Left ventricle myocardium superior (tissue), 1 donor: ENCODE measurements at places on chromosomes 12 and 14. TPM values are rescaled to one million over a fixed set of nuclear protein-coding genes. Genes with fewer than 3 reads are reported as not detected.

KRT85 gene
- total RNA-seq = not detected

OR4E2 gene
- not detected for total RNA-seq

MYF6 gene
- not detected for total RNA-seq

ERP27 gene
- 0.25 TPM for total RNA-seq

CAPZA3 gene
- not detected for total RNA-seq

MANSC1 gene
- total RNA-seq = 8.4 TPM

USP44 gene
- 1.0 TPM for total RNA-seq

GALNT16 gene
- 101 TPM for total RNA-seq

PAPOLA gene
- 166 TPM for total RNA-seq

DLK1 gene
- 22.7 TPM for total RNA-seq

HVCN1 gene
- total RNA-seq = 10.4 TPM

GPHN gene
- total RNA-seq = 25.0 TPM

ANKRD9 gene
- total RNA-seq = 167 TPM

RNU6-7 gene
- not detected for total RNA-seq

GRCh38 chr14:65531148-65531547 lies 118.6 kb downstream of the FUT8 start:
- DNase-seq = no peak

- peak; percentile 54 for DNase-seq
Observed at GRCh38 chr12:124650912-124651311, 83.5 kb upstream of the NCOR2 start.

DNA sequence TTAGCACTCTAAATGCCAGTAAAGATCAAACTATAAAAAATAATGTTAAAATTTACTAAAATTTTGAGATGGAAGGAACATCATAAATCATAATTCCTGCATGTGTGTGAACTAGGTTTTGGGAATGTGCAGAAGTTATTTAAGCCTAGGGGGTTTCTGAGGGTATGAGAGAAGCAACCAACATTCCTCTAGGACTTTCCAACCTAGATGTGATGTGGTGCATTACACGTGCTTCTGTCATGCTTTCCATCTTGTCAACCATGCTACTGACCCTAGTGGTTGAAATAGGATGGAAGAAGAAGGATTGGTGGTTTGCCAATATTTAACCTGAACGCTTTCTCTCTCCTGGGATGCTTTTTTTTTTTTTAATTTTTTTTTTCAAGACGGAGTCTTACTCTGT lies 209.3 kb downstream of the AEBP2 start:
- no peak for DNase-seq

GRCh38 chr14:65438266-65438933 lies 25.9 kb downstream of the FUT8 start:
- DNase-seq = no peak

- DNase-seq = no peak
Observed at GRCh38 chr12:129496226-129496625, 407.6 kb downstream of the TMEM132D start.

DNA sequence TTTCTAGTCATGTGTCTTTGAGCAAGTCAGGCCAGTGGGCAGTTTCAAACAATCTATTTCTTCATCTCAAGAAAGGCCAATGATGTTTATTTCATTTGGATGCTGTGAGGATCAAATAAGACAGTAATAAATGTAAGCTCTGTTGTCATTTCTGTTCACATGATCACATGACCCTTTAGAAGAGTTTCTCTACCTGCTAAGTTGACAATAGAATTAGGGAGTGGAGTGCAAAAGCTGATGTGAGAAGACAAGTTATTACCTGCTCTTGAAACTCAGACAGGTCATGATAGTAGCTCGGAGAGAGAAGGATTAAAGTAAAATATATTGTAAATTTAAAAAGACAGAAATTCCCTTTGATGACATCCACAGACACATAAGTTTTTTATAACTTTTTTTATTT lies 37.3 kb upstream of the DCN start:
- no peak for DNase-seq

DNA sequence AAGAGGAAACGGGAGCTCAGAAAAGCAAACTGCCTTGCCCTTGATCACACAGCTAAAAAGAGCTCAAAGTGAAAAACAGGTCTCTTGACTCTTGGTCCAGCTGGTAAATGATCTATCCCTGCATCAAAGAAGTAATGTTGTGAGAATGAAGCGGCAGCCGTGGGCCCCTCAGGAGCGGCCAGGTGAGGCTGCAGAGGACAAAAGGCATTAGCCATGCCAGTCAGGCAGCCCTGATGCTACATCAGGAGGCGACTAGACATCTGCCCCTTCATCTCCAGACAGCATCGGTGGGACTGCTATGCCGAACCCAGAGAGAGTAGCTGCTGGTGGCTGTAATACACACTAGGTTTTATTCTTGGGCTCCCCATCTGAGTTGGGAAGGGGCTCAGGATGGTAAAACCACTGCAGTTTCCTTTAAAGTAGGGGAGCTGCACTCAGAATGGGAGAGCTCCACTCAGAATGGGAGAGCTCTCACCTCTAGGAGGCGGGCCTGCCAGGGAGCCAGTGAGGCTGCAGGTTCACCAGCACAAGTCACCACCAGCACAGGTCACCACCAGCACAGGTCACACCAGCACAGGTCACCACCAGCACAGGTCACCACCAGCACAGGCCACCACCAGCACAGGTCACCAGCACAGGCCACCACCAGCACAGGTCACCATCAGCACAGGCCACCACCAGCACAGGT lies 120.1 kb downstream of the TSPAN9 start:
- no peak for DNase-seq

DNA sequence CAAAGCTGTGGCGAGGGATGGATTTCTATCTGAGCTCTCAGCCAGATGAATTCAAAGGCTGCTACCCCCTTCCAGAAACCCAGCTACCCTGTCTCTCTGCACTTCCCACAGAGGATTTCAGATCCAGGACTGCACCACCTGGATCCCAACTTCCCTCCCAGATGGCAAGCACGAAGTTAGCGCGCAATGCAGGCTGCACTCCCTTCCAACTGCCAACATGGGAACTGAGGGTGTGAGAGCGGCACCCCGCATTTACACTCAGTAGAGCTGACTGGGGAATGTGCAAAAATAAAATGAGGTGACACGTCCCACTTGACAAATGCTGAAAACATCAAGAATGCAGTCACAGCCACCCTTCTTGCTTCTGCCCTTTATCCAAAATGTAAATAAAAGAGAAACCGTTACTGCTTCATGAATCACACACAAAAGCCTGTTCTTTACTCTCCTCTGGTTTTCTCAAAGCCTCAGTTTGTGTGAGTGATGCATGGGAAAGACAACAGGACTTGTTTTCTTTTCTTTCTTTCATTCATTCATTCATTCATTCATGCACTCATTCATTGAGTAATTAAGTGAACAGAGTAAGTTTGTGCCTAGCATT lies 85.7 kb downstream of the ITPK1 start:
- DNase-seq = no peak

DNA sequence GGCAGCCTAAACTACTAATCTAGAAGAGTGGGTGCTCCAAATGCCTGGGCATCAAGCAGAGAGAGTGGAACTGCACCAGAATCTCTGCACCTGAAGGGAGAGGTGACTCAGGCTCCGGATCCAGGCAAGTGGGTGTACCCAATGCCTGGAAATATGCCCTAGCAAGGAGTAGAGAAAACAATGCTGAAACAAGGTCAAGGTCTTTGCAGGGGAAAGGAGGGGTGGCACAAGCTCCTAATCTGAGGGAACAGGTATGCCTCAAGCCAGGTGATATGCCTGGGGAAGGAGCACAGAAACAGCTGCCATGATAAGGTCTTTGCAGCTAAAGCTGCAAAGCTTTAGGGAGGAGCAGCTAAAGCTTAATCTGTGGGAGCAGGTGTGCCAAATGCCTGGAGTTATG lies 136.0 kb upstream of the KITLG start:
- no peak for DNase-seq

DNA sequence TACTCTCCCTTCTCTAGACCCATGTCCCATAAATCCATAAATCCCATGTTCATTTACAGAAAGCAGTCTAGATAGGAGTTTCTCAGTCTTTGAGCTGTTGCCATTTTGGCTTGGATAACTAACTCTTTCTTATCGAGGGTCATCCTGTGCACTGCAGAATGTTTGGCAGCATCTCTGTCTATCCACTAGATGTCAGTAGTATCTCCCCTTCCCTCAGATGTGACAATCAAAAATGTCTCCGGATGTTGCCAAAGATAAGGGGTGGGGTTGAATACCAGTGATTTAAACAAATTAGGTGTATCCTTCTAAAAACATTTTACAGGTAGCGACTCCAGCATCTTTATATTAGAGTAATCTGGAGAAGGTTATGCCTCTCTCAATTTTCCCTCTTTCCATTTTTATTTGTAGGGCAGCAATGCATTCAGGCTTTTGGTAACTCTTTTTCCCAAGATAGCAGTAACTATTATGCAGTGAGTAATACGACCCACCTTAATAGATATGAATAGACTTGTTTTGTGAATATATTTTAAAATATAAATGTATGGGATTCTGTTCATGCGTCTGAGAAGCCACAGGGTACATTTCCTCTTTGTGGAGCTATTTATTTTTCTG lies 100.7 kb downstream of the LRRK2 start:
- DNase-seq = no peak

GRCh38 chr14:30620178-30620577 lies 1.9 kb upstream of the SCFD1 start:
- no peak for DNase-seq

DNA sequence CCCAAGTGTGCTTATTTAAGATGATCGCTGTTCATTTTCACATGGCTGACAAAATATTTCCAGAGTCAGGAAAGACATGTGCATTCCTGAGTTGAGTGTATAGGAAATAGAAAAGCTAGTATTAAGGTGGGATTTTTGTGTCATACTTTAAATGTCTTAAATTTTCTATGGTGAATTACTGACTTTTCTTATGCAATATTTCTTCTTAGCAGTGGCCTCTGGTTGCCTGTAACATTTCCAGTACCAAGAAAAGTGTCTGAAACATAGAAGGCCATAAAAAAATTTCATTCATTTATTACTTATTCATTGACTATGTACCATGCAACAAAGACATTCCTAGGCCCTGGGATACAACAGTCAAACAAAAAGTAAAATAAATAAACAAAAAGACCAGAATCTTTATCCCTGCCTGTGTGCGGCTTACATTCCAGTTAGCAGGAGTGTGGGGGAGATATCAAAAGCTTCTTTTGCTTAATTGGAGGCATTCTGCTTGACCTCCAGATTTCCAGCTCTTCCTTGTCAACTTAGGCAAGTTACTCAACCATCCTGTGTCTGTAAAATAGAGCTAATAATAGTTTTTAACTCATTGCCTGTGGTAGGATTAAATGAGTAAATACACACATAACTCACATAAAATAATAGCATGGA lies 216.3 kb upstream of the FLRT2 start:
- DNase-seq = no peak

DNA sequence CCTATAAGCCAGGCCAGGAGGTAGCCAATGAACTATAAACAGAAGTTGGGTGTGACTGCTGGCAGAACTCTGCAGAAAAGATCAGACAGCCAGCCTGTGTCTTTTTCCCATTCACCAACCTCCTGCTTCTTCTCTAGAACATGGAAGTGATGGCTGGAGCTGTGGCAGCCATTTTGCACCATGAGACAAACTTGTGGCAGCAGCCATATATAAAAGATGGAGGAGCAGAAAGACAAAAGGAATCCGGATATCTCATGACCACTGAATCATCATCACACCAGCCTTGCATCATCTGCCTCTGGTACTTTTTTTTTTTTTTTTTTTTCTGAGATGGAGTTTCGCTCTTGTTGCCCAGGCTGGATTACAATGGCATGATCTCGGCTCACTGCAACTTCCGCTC lies 8.7 kb downstream of the BEGAIN start:
- no peak for DNase-seq

DNA sequence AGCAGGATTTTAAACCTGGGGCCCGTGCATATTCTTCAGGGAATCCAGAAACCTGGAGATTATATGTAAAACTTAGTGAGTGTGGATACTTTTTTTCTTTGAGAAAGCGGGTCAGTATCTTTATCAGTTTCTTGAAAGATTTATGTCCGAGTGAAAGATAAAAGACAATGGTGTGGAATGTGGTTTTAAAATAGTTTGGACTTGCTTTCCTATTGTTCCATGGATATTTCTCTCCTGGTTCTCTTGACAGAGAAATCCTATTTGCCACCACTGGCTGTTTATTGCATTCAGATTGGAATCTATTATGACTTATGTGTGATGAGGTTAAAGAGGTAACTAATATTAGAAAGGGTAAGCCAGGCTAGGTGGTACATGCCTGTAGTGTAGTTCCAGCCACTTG lies 27.4 kb downstream of the KTN1 start:
- no peak for DNase-seq

DNA sequence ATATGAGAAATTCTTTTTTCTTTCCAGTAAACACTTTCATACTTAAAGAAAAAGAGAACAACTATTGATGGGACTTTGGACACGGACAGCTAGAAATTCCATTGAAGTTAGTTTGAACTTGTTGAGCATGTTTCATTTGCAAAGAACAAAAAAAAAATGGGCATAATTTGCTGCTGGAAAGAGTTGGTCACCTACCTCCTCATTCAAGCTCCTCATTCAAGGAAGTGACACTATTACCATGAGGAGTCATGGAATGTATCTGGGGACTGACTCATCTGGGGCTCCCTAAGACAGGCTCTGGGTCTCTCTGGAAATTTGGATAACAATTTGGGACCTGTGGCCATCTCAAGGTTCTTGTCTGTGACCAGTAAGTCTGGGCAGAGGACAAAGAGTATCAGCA lies 50.4 kb downstream of the KICS2 start:
- DNase-seq = no peak

DNA sequence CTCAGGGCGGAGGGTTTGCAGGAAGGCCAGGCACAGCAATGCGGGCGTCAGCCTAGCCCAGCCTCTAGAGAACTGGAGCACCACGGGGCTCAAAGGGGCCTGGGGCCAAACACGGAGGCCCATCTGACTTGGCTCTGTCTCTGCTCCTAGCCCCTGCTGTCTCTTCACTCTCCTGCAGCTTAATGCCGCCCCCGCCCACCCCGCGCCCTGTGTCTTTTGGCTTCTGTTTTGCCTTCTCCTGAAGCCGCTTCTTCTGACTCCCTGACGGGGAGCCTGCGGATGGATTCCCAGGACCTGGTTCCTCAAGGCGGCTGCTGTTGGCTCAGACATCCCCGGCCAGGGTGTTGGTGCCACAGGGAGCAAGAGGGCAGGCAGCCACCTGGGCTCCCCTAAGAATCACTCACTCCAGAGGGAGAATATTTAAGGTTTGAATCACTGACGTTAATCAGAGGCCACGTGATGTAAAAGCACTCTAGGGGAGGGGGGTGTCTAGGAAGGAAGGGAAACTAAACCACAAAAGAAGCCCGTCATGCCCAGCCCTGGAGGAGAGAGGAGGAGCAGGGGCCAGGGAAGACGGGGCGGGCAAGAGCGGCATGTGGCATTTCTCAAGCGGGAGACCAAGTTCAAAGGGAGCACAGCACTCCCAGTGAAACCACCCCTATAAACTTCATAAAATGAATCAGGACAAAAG lies 36.9 kb upstream of the PRMT8 start:
- DNase-seq = no peak

- DNase-seq = no peak
Observed at GRCh38 chr12:109706398-109706746, 7.3 kb upstream of the FAM222A start.

DNA sequence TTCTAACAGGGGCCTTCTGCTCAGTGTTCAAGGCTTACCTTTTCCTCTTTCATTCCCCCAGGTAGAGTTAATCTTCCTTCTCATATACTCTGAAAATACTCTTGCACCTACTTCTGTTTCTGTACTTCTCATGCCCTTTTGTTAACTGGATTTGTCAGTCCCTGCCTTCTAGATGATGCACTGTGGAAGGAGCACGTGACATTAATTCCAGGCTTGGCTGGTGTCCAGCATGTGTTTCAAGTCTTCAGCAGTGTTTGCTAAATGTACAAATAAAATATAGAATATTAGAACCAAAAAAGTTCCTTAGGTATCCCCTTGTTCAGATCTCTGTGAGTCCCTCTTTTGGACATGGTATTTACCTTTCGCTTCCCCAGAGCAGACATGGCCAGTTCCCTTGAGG lies 27.9 kb upstream of the EVL start:
- DNase-seq = no peak

- peak; percentile 79 for DNase-seq
Observed at GRCh38 chr14:22849212-22849819, 12.9 kb downstream of the MMP14 start.
